ENCODE measurements at places on chromosomes 13 and 19.

GRCh38 chr13:111280681-111281585, 39.5 kb upstream of the TEX29 start:
- DNase-seq, result no peak

DNA sequence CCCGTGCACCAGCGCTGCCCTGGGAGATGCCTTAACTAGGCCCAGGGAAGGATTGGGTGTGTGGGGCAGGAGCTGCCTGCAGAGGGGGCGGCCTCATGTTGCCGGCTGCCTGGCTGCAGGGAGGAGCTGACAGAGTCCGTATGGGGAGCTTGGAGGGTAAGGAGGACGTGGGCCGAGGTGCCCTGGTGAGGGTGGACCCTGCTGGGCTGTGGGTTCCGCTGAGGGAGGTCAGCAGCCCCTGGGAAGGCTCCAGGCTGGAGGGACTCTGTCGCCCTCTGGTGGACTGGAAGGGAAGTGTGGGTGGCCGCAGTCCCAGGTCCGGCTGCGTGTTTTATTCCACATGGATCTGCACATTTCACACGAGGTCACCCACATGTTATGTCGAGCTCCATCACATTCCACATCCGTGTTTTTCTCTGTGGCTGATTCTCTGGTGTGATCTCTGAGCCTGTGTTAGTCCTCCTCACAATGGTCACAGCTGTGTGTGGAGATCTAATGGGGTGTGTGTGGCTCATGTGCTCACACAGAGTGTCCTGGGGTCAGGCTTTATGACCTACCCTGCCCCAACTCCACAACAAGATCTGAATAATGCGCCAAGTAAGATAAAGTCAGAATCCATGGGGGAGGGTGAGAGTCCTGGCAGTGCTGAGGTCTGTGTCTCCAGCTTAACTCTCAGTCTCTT, 1.8 kb upstream of the CEACAM8 start:
- peak; percentile 12 for DNase-seq

DNA sequence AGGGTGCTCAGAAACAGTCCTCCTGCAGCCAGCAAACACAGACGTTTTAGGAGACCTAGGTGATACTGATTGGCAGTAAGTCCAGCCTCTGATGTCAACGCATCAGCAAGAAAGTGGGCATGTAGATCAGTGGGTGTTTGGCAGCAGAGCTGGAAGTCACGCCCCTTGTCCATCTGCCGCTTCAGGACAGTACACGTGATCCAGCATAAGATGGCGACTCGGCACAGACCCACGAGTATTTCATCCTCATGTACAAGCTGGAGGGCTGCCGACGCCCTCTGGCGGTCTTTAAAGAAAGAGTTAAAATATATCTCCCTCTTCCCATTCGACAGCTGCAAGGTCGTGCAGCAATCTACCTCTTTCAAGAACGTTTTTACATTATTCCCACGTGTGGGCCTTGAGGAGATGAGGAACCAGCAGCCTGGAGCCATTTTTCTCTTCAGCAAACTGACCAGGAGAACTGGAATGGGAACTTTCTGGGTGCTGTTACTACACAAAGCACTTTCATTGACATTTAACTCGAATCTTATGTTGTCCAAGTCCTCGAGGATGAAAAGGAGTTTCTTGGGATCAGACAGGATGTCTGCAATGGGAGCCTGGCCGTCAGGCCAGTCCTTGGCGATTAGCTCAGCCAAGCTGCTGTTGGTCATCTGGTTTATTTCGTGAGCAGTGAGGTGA, 22.3 kb downstream of the NLRP11 start:
- DNase-seq, result no peak

- no peak for DNase-seq
Observed at GRCh38 chr13:38868870-38869269, 121.8 kb downstream of the STOML3 start.

Measured in T-helper 1 cell (primary cell).